ENCODE measurements at places on chromosomes 1 and 21.

GRCh38 chr1:184078564-184079249 lies 27.2 kb downstream of the TSEN15 start:
- no peak for DNase-seq

- no peak for DNase-seq
These were observed 9.0 kb downstream of the CRP start for GRCh38 chr1:159705251-159705903.

GRCh38 chr1:67618285-67619018 lies 66.5 kb upstream of the GADD45A start:
- no peak for DNase-seq

DNA sequence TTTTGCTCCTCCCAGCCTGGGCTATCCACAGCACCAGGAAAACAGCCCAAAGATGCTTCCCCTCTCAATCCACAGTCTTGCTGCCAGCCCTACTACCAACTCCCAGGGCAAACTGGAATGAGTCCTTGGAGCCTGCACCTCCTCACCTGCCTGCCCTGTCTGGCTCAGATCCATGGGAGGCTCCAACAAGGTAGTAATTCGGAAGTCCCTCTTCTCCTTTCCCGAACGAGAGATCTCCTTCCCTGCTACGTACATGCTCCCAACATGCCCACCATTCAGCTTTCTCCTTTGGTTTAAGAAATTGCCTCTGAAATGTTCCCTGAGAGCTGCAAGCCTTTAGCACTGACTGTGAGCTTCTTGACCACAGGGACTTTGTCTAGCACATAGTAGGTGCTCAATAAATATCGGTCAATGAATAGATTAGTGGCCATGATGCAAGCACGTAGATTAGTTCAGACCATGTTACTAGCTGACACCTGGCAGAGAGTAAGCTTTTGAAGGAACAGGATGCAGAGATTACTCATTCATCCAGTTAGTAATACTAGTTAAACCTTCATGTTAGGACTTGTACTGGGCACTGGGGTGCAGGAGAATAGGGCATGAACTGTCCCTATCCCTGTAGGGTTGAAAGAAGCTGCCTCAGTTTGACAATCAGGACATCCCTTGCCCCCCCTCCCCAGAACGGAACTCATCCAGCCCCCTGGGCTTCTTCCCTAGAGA lies 80.1 kb downstream of the DISP3 start:
- DNase-seq = no peak

DNA sequence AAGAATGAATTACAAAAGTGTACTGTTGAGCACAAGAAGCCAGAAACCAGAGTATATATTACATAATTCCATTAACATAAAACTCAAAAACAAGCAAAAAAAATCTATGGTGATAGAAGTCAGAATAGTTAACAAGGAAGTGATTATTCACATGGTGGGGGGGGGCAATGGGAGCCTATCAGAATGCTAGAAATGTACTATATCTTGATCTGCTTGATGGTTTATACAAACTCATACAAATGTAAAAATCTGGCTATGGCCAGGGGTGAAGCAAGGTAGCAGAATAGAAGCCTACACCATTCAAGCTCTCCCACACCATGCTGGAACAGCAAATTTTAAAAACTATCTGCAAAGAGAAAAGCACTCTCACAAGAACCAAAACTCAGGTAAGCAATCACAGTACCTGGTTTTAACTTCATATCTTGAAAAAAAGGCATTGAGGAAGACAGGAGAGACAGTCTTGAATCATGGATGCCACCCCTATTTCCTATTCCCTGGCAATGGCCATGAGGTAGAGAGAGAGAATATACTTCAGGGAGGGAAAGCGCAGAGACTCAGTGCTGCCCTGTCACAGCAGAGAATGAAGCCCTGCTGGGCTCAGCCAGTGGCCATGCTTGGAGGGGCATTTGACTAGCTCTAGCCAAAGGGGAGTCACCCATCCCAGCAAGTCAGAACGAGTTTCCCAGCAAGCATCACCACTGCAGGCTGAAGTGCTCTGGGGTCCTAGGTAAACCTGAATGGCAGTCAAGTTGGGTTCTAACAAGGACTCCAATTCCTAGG lies 73.8 kb downstream of the CDC42BPA start:
- no peak for DNase-seq

- no peak for DNase-seq
These were observed 110.1 kb downstream of the POU2F1 start for GRCh38 chr1:167330601-167331293.

- DNase-seq = no peak
These were observed 1.3 kb downstream of the TTLL7 start for GRCh38 chr1:83997631-83998030.

- DNase-seq = no peak
These were observed 34.0 kb upstream of the SLC45A3 start for GRCh38 chr1:205714190-205714905.

- DNase-seq = no peak
These were observed 107.3 kb upstream of the ADGRL4 start for GRCh38 chr1:79113836-79114235.

- no peak for DNase-seq
These were observed 172.8 kb downstream of the PTGER3 start for GRCh38 chr1:70874818-70875217.

GRCh38 chr1:115794976-115795639 lies 26.6 kb upstream of the CASQ2 start:
- no peak for DNase-seq

- no peak for DNase-seq
These were observed 76.6 kb downstream of the TGFBR3 start for GRCh38 chr1:91809317-91809716.

DNA sequence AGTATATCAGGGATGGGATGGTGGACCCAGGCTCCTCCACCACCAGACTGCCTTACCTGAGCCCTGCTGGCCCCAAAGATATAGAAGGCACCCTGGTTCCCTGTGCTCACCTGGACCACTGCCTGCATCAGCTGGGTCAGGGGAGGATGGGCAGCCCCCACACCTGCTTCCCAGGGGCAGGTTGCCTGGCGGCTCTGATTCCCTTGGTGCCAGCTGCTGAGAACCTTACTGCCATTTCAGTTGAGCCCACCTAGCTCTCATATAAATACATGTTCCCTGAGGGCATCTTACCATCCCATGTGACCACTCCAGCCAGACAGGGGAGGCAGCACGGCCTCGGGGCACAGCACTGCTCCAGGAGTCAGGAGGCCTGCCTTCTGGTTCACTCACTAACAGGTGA lies 24.4 kb downstream of the PSEN2 start:
- DNase-seq = no peak

DNA sequence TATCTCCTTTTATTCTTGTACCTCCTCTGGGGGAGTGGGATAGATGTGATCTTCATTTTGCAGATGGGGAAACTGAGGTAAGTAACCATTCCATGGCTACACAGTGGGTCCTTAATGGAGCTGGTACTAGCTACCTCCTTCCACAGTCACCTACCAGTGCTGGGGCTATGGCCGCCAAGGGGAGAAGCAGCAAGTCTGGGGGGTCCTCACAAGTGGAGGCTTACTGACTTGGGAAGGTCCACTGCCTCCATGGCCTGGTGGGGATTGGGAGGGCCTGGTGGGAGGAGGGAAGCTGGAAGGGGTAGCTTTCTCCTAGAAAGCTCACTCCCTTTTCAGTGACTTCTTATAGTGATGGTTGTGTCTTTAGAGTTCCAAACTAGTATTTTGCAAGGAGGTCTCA lies 5.9 kb upstream of the FOXO6 start:
- no peak for DNase-seq

- peak; percentile 67 for DNase-seq
These were observed 70.0 kb downstream of the LUZP1 start for GRCh38 chr1:23098463-23099170.

DNA sequence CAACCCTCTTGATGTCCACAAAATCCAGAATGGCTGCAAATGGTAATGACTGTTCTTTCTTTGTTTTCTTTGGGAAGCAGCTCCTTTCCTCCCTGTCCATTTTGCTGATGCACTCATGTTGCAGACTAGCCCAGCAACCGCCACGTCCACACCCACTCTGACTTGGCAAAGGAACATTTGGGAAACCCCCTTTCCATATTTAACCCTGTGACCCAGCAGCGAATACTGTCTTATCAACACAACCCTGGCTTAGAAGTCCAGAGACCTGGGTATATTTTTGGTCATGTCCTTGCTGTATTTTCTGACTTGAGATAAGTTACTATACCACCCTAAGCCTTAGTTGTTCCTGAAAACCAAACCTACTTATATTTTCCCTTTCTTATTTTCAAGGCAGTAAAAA lies 18.1 kb upstream of the SHE start:
- DNase-seq = no peak

DNA sequence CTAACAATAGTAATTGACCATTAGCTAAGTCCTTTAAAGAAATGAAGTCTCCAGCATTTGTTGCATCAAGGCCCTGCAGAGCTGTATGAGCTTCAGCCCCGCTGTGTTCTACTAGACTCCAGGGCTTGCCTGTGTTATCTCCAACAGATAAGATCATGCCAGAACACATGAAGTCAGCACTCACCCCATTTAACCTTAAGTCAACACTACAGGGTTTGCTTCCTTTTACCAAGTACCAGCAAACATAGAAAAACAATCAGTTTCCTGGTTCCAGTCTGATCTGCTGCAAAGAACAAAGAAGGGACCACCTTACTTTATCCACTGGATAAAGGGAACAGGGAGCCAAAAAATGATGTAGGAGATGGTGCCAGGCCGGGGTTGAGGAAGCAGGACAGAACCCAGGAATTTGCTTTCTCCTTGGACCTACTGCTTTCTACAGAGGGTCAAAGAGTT lies 41.3 kb upstream of the ENAH start:
- DNase-seq = no peak

GRCh38 chr1:3550511-3551289 lies 60.6 kb downstream of the MEGF6 start:
- DNase-seq = no peak

DNA sequence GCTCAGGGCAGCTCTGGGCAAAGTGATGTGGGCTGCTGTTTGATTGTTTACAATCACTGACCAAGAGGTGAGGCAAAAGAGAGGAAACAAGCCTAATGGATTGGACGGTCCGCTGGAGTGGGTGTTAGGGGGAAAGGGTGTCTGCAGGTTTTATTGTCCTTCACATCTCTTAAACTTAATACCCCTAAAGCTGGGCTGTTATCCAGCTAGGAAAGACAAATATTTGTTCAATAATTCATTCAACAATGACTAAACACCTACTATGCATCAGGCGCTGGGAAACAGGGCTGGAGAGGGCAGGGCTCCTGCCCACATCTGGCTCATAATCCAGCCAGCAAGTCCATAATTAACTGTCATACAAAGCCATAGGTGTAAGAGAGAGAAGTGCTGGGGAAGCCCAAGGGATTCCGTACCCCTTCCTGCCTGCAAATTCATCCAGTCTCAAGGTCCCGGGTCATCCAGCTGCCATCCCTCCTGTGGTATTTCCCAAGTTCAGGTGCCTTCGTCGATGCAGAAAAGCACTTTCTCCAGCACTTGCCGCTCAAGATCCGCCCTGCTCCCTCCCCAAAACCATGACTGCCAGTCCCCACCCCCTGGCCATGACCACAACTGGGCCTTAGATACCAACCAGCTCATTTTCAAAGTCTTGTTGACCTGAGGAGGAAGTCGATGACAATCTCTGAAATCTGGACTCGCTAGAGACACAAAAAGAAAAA lies 10.7 kb downstream of the TMEM63A start:
- DNase-seq = no peak

- DNase-seq = no peak
These were observed 122.7 kb downstream of the HMGB4 start for GRCh38 chr1:33986390-33987095.

- DNase-seq = no peak
These were observed 17.1 kb downstream of the TTF2 start for GRCh38 chr1:117077267-117077666.
